Regular cardiac myocyte (primary cell): ENCODE measurements at places on chromosomes 7 and 10. TPM values are rescaled to one million over a fixed set of nuclear protein-coding genes. Genes with fewer than 3 reads are reported as not detected.

Gene PPP1R3C
- 59.6 and 181 TPM in 2 replicates for total RNA-seq

Gene INSIG1
- total RNA-seq: 52.1 and 77.5 TPM in 2 replicates

Gene CALCR
- total RNA-seq: not detected in 2 replicates

Gene COL28A1
- total RNA-seq: under 0.01 TPM in 2 replicates

Gene SRGN
- 1,466 and 2,025 TPM in 2 replicates for total RNA-seq

Gene KAT6B
- total RNA-seq: 18.4 and 28.2 TPM in 2 replicates

Gene IFIT1B
- total RNA-seq: not detected in 2 replicates

Gene SPAG6
- total RNA-seq: under 0.01 TPM in 1 of 2 replicates, not detected in the other

Gene LCOR
- 11.0 and 15.7 TPM in 2 replicates for total RNA-seq

Gene SH2D4B
- total RNA-seq: under 0.01 TPM in 2 replicates

Gene LIPJ
- total RNA-seq: not detected in 2 replicates

Gene SDK1
- under 0.01 and 0.19 TPM in 2 replicates for total RNA-seq

Gene DYNC1I1
- 1.7 and 2.3 TPM in 2 replicates for total RNA-seq

Gene FAS
- 79.2 and 106 TPM in 2 replicates for total RNA-seq

Gene OLAH
- 0.38 and 2.5 TPM in 2 replicates for total RNA-seq

Gene JAZF1
- 3.8 and 5.9 TPM in 2 replicates for total RNA-seq

Gene VPS37D
- total RNA-seq: 2.3 and 5.9 TPM in 2 replicates

Gene ITIH2
- total RNA-seq: not detected in 2 replicates

Gene FOXI2
- total RNA-seq: not detected in 2 replicates

Gene LRIT1
- total RNA-seq: not detected in 2 replicates

Gene DNMBP
- 21.1 and 34.7 TPM in 2 replicates for total RNA-seq

Gene PRSS37
- not detected in 2 replicates for total RNA-seq

Gene RNF32
- 0.77 and 2.5 TPM in 2 replicates for total RNA-seq

Gene PTPN20
- total RNA-seq: 1.3 and 3.9 TPM in 2 replicates

Gene PRLHR
- not detected in 2 replicates for total RNA-seq

Gene FAM107B
- 21.5 and 23.7 TPM in 2 replicates for total RNA-seq

Gene HOXA6
- total RNA-seq: 0.28 TPM in 1 of 2 replicates, not detected in the other

Gene CLDN3
- total RNA-seq: not detected in 2 replicates

Gene C10orf95
- not detected in 2 replicates for total RNA-seq

Gene GLI3
- total RNA-seq: 1.4 and 3.3 TPM in 2 replicates

Gene FBXO24
- total RNA-seq: 0.28 and 0.77 TPM in 2 replicates

Gene HOXA1
- total RNA-seq: not detected in 2 replicates

Gene FKBP6
- not detected in 2 replicates for total RNA-seq

Gene TFR2
- total RNA-seq: 0.77 and 2.3 TPM in 2 replicates
